Chondrocyte (in vitro differentiated cells): ENCODE measurements at places on chromosomes 2 and 18. TPM values are rescaled to one million over a fixed set of nuclear protein-coding genes. Genes with fewer than 3 reads are reported as not detected.

DNA sequence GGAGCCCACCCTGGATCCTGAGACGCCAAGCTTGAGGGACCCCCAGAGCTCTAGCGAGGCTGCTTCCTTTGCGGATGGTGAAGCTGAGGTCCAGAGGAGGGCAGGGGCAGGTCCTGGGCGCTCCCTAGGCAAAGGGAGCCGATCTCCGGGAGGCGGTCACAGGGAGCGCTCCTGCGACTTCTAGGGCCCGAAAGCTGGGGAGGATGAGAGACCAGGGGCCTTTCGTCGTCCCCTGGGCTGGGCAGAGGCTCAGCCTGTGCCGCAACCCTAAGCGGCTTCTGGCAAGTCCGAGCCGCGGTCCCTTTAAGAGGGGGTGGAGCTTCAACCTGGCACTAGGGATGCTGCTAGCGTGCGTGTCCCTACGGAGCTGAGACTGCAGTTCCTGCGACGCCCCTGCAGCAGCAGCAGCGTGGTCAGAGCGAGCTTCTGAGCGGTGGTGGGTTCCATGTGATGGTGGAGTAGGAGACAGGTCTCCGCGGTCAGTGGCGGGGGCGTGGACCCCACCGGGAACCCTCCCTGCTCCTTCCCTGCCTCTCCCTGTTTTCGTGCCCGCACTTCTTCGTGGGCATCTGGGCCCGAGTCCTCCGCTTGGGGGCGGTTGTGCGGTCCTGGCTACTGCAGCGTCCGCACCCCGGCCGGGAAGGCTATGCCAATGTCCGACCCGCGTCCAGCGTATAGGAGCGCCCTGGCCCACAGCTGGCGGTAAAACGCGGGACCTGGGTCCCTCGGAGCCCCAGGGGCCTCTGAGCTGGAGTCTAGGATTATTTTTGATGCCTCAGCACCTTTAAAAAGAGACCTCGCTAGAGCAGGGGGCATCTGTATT is 154.6 kb downstream of the CCDC74A start:
- no peak for DNase-seq

DNA sequence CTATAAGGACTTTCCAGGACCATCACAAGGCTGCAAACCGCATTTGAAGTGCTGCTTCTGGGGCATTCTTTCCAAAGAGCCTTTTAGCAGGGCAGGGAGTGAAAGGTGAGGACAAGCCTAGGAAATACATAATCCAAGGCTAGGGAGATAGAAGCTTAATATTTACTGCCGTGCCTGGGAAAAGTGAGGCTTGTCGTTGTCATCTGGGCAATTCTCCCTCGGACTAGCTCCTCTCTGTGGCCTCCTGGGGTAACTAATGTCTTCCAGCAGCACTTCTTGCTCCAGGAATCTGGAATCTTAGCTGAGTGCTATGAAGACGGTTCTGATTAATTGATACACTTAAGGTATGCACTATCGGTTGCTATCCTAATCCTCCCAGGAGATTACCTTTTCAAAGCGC is 69.3 kb upstream of the ATL2 start:
- DNase-seq: no peak

DNA sequence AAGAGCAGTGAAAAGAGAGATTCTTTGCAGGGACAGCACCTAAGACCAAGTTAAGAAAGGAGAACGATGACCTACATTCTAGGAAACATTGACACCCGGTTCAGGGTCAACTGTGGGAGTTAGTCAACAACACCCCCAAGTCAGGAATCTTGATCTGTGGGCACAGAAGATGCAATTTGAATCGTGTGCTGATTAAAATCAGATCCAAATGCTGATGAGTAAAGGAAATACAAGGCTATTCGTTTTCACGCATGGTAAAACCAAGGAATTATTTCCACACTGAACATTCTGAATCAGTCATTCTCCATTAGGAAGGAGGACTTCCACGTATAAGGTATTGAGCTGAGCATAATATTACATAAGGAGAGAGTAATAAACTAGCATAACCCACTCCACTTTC is 124.2 kb downstream of the COPS8 start:
- no peak for DNase-seq

- DNase-seq: no peak
Measured at GRCh38 chr2:54386585-54386984, 69.5 kb upstream of the SPTBN1 start.

DNA sequence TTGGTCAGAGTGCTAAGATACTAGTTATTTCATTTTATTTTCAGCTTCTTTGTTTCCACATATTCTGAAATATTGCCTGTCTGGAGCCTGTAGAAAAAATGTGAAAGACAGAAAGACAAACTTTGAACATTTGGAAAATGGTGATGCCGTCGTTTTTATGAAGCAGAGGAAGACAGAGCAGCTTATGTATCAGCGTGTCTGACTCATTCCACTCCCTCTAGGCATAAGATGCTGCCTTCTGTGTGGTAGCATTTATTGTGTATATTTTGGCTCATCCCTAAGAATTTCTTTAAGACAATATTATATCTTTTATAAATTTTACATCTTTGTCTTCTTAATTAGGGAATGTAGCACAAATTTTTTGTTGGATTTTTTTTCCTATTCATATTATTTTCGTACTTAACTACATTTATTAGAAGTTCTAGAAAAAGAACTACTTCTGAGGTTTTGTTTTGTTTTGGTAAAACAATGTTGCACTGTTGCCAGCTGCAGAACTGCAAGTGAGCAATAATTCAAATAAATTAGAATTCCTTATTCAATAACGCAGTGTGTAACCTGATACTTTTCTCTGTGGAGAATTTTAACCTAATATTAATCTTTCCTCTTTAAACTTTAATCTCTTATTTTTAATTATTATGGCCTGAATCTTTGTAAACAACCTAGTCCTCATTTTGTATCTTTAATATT is 300.4 kb downstream of the ZNF407 start:
- DNase-seq: no peak

DNA sequence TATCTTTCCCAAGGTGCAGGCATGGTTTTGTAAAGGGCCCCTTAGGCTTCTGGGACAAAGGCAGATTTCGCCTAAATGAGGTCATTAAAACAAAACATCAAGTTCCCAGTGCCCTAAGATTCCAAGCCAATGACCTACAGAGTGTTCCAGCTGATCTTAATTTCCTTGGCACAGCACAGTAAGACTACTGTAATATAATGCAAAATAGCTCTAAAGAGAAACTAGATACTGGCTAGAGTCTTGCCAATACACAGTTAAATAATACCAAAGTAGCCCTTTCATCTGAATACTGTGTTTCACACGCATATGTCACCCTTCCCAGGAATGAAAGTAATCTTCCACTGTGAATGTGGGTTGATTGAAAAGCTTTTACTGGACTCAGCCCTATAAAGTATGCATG is 14.7 kb downstream of the GRB14 start:
- no peak for DNase-seq

DNA sequence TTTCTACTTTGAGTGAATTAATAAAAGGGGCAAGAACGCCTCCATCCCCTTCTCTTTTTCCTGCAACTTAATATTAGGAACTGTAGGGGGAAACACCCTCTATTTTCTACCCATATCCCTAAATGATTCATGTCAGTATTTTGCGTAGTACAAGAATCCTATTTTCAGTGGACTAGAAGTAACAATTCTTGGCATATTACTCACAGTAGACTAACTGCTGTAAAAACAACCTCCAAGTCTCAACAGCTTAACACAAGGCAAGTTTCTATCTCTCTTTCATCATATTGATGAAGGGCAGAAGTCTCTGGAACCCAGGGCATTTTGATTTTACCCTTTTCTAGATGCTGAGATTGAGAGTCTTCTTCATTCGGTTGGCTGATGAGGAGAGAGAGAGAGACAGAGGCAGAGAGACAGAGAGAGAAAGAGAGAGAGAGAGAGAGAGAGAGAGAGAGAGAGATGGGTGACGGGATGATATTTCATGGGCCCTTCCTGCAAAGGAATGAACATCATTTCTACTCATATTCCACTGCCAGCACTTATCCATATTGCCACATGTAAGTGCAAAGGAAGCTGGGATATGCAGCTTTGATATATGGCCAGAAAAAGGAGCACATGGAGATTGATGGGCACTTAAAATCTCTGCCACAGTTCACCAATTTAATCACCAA is 481.6 kb downstream of the LPIN1 start:
- DNase-seq: no peak

GRCh38 chr2:222736301-222736700 is 64.8 kb downstream of the MOGAT1 start:
- no peak for DNase-seq

DNA sequence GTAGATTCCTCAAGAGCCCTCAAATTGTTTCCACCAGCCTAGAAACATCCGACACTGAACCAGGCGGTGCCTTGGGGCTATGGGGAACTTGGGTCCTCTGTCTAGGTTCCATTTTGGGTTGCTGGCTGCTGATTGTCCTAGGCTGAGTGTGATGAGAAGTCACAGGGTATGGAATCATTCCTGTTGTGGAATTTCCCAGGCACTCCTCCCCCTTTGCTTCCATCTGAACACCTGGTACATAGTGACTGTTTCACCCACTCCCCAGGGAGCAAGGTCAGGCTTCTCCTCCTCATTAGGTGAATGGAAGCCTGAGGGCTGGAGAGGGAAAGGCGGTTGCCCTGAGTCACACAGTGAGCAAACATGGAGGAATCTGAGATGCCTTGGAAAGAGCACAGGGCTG is 4.5 kb downstream of the KIF3C start:
- DNase-seq: no peak

- no peak for DNase-seq
Measured at GRCh38 chr18:6414118-6414722, 491 bp downstream of the L3MBTL4 start.

- DNase-seq: no peak
Measured at GRCh38 chr2:114543236-114543766, 100.9 kb downstream of the DPP10 start.

- DNase-seq: peak; percentile 54
Measured at GRCh38 chr2:109433486-109433885, 180.3 kb downstream of the SEPTIN10 start.

DNA sequence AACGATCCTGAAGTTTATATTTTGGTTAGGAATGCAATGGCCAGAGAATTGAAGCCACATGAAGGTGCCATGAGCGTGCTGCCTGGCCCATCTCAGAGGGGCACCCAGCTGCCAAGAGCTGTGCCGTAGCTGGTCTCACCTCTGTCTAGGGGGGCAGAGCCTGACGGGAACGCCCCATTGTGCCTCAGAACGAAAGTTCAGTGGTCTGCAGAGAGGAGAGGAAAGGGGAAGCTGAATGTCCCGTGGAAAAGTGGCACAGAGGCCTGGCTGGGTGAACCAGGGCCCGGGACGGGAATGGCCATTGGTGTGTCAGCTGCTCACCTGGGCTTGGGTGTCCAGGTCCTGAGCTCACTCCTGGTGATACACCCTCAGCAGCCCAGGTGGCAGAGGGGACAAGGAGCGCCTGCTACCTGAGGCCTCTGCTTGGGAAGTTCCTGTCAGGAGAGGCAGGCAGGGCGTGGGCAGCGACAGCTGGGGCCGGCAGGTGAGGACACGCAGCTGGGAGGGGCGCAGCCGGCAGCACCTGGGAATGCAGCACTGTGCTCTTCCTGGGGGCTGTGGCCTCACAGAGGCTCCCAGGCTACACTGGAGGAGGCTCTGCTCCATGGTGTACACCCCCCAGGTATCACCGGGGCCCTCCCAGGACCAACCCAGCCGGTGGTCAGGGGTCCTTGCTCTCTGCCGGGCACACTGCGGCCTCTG is 67.3 kb downstream of the PARD6G start:
- no peak for DNase-seq

DNA sequence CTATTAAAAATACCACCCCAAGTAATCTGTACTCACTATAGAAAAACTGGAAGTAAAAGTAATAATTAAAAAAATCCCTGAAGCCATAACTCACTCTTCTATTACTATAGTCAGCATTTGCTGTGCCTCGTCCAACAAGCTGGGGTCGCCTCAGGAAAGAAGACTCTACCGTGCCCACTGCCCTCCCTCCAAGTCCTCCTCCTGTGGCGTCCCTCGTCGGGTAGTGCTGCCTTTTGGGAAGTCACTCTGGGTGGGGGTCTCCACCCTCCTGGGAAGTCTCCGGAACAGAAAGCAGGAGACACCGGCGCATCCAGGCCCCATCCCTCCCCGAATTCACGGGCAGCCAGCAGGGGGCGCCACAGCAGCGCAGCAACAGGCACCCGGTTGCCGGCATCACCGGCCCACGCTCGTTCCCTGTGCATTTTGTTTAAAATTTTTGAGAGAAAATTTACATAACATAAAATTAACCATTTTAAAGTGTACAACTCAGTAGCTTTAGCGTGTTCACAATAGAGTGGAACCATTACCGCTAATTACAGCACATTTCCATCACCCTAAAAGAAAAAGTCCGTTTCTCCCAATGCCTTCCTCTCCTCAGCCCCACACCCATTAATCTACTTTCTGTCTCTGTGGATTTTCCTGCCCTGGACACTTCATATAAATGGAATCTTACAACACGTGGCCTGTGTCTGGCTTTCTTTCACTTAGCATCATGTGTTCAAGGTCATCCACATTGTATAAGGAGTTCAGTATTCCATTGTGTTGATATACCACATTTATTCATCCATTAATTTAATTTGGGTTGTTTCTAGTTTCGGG is 62.2 kb downstream of the ADNP2 start:
- DNase-seq: peak; percentile 42

DNA sequence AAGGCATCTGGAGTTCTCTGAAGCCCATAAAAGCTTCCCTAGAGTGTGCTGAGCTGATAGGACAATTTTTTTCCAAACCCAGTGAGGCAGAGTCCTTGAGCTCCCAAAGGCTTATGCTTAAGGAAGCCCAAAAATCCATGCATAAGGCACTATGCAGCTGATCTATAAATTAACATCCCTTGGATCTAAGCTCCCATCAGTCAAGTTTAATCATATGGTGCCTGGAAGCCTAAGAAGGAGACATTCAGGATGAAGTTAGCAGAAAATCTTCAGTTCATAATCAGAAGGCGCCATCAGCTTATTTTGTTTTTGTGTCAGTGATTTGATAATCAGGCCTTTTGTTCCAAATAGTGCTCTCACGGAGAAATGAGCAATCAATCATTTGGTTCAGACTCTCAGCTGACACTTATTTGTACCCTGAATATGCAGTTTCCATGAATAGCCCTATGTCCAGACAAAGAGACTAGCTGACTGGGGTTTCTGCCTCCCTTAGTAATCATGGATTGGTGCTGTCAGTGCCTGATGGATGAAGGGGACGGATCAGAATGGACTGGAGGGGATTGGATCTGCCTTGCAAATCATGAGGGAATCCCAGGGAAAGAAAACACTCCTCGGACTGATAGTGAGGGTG is 464.8 kb upstream of the RGPD4 start:
- no peak for DNase-seq

- no peak for DNase-seq
Measured at GRCh38 chr18:74499633-74500032, 3.5 kb downstream of the CNDP2 start.

- no peak for DNase-seq
Measured at GRCh38 chr2:205686056-205686782, 3.9 kb downstream of the NRP2 start.

Gene CCDC85A
- total RNA-seq: 0.51 to 5.0 TPM (median 0.70 TPM) in 3 replicates

Gene SLC39A6
- total RNA-seq: 84.9 to 89.9 TPM (median 86.4 TPM) in 3 replicates

Gene MALT1
- 15.9 to 23.3 TPM (median 17.4 TPM) in 3 replicates for total RNA-seq

Gene LIPT1
- 3.4 to 4.0 TPM (median 3.6 TPM) in 3 replicates for total RNA-seq

Gene ATOH8
- total RNA-seq: 2.2 to 10.3 TPM (median 2.7 TPM) in 3 replicates

Gene METTL4
- total RNA-seq: 6.5 to 9.3 TPM (median 7.6 TPM) in 3 replicates

Gene SKA1
- 3.7 to 4.7 TPM (median 4.3 TPM) in 3 replicates for total RNA-seq

Gene CXCR4
- total RNA-seq: not detected in 3 replicates

Gene ASXL2
- 24.7 to 31.9 TPM (median 27.1 TPM) in 3 replicates for total RNA-seq

Gene GYPC
- 29.1 to 48.6 TPM (median 46.4 TPM) in 3 replicates for total RNA-seq

Gene CHRND
- not detected in 3 replicates for total RNA-seq

Gene ABCB11
- not detected in 3 replicates for total RNA-seq
